ENCODE measurements at places on chromosomes 16 and 17.

- DNase-seq, result no peak
Measured at GRCh38 chr16:56303880-56304279, 112.6 kb downstream of the GNAO1 start.

- DNase-seq, result peak; percentile 37
Measured at GRCh38 chr16:84559311-84559932, 55.0 kb upstream of the MEAK7 start.

DNA sequence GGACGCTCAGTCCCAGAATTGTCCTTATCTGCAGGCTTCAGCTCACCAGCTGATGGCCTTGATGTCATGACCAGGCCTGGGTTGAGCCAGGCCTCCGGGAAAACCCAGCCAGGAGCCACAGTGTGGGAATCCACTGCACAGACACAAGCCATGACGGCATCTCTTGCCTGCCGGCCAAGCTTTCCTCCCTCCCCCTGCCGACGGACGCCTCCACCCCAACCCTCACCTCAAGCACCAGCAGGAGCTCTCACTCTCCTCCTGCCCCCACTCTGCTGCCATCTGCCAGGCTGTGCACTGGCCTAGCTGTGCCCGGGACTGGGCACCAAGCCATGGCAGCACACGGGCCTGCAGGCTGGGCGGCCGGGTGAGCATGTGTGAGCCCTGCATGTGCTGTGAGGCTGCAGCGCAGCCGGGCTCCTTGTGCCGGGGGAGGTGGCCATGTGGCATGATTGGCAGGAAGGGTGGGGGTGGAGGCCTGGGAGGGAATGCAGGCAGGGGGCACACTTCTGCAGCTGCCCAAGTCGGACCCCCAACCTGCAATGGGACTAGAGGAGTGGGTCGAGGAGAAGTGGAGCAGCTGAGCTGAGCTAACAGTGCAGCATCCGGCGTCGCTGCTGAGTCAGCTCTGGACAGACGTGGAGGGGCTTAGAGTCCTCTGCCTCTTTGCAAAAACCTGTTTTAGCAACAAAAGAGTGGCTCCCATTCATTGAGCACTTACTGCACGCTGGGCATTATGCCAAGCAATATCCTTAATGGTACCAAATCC is 268.5 kb downstream of the CBLN1 start:
- DNase-seq, result no peak

DNA sequence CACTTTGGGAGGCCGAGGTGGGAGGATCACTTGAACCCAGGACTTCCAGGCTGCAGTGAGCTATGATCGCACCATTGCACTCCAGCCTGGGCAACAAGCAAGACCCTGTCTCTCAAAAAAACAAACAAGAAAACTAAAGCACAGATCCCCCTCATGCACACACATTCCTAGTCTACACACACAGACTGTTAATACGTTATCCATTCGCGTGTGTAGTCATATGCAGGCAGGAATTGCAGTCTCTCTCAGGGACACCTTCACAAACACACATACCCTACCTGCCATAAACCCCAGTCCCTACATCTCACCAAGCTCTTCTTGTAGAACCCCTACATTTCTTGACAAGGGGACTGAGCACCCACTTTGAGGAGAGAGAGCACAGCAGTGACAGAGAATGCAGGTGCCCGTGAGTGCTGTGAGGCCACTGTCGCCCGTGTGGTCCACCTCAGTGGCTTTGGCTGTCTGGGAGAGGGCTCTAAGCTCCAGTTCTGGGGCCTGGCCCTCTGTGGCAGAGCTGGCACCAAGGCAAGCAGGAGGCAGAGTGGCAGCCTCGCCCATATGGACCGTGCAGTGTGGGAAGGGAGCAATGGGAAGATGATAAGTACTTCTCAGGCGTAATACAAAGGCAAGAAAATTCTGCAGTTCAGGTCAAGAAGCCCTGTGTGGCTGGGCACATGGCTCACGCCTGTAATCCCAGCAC is 59.0 kb upstream of the RPH3AL start:
- DNase-seq, result no peak

DNA sequence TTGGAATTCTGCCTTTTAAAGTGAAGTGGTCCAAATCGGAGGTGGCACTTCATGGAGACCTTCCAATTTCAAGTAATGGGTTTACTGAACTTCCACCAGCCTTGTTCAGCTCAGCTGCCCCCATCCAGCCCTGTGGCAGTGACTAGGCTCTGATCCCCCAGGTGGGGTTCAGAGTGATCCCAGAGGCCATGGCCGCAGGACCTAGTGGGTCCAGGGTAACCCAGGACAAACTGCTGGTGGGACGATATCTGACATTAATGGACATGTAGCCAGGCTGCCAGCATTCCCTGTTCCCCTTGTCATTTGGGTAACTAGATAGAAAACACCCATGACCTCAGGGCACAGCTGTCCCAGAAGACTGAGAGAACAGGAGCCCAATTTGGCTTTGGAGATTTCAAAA is 209.9 kb downstream of the GSG1L start:
- DNase-seq, result no peak

- no peak for DNase-seq
Measured at GRCh38 chr17:62892870-62893338, 73.1 kb upstream of the TANC2 start.

DNA sequence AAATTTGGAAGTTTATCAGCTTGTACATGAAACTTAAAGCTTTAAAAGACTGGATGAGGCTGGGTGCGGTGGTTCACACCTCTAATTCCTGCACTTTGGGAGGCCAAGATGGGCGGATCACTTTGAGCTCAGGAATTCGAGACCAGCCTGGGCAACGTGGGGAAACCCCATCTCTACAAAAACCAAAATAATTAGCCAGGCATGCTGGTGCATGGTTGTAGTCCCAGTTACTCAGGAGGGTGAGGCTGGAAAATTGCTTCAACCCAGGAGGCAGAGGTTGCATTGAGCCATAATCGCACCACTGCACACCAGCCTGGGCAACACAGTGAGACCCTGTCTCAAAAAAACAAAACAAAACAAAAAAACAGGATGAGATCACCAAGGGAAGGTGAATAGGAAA is 209.5 kb downstream of the AATF start:
- DNase-seq, result no peak

- DNase-seq, result no peak
Measured at GRCh38 chr17:80725517-80725916, 180.9 kb downstream of the RPTOR start.

GRCh38 chr17:62630365-62631085 is 3.1 kb downstream of the MRC2 start:
- no peak for DNase-seq

GRCh38 chr16:13483121-13483520 is 436.8 kb upstream of the ERCC4 start:
- no peak for DNase-seq

GRCh38 chr16:85014311-85014710 is 3.0 kb upstream of the ZDHHC7 start:
- no peak for DNase-seq

DNA sequence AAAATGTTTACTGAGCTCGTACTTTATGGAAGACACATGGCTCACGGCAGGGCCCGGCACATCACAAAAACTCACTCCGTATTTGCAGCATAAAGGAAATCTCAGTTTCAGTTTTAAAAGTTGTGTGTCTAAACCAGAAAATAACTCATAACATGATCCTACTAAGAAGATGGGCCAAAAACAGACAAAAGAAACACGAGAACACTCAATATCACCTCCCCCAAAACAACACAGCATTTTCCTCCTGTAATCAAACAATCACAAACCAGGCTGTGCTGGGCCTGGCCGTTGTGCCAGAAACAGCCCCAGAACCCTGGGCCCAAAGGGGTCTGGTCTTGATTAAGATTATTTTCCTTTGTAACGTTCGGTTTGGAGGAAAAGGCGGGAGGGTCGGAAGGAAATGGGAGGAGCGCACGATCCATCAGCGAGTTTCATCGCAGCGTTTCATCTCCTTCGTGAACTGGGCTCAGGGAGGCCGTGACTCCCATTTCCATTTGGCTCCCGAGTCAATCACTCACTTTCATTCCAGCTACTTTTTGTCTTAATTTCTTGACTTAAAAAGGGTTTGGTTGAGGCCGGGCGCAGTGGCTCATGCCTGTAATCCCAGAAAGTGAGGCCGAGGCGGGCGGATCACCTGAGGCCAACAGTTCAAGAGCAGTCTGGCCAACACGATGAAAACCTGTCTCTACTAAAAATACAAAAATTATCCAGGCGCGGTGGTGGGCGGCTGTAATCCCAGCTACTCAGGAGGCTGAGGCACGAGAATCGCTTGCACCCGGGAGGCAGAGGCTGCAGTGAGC is 61.4 kb downstream of the NXN start:
- DNase-seq, result no peak

DNA sequence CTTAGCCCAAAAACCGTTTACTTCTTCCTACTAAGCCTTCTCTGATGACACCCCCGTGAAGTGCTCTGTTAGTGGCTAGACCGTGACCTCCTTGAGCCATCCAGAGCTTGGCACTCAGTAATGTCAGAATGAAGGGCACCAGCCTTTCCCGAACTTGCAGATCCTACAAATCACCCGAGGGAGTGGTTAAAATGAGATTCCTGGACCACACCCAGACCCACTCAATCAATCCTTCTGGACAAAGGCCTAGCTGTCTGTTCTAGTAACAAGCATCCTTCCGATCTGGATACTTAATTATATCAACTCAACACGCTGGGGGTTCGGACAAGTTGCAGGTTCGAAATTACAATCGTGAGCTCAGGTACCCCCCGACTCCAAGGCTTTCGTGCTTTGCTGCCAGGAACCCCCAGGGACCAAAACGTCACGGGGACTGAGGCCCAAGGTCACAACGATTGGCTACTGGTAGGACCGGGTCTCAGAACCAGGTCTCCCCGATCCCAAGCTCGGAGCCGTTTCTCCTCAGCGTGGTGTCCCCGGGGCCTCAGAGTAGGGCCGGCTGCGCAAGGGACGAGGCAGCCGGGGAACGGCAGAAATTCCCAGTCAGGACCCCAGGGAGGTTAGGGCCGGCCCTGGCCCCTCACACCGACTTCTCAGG is 527 bp downstream of the CIAPIN1 start:
- DNase-seq, result peak; percentile 53

DNA sequence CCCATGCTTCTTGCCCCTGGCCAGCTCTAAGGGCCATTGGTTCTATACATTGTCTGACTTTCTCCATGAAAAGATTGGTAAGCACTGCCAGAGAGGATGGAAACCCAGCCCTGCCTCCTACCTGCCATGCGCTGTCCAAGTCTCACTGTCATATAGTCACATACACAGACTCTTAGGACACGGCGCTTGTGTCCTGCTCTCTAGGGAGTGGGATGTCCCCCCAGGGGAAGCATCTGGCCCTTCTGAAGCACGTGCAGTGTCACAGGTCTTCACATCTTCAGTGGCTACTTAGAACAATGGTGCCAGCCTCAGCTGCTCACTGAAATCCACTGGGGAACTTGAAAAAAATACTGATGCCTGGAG is 38.7 kb downstream of the MYO18A start:
- no peak for DNase-seq

GRCh38 chr17:48735062-48735351 is 6.5 kb upstream of the HOXB13 start:
- DNase-seq, result no peak

DNA sequence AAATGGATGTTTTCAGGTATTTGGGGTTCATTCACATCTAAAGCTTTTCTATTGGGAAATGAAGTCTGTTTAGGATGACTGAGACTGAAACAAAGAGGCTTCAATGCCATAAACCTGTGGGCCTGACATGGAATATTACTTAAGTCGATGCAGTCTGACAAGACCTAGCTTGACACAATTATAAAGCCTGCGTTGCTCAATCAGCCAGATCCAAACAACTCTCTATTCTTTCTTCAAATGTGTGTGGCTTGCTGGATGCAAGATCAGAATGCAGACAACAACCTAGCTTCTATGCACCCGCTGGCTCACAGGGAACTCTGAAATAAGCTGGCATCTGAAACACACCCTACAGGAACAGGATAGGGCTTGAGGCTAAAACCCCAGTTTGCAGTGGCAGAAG is 40.0 kb downstream of the RFFL start:
- DNase-seq, result no peak

Data from COR-L47 (cell line).